ENCODE measurements at places on chromosomes 11 and 22. TPM values are rescaled to one million over a fixed set of nuclear protein-coding genes. Genes with fewer than 3 reads are reported as not detected.

FGF4 gene
- total RNA-seq = 15.9 TPM

GUCY1A2 gene
- 0.26 TPM for total RNA-seq

PHF21B gene
- total RNA-seq = 17.7 TPM

THY1 gene
- 319 TPM for total RNA-seq

Measured in H7 (cell line).